ENCODE measurements at places on chromosomes 7 and 10. TPM values are rescaled to one million over a fixed set of nuclear protein-coding genes. Genes with fewer than 3 reads are reported as not detected.

Gene CYP2W1
- polyA plus RNA-seq: not detected

Gene LIPJ
- not detected for polyA plus RNA-seq

DNA sequence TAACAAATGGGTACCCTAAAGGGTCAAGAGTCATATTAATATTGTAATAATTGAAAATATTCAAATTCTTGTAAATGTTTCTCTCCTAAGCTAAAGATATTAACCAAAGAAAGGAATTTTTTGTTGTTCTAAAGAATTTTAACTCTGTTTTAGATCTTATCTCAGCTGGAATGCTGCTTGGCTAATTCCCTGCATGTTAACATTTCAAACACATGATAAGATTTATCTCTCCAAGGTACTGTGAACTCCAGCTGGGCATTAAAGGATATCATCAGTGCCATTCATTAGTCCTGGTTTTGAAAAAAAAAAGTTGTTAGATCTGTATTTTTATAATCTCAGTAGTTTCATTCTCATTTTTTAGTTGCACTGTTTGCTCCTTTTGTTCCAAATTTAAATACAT, 76.9 kb downstream of the MAPK8 start:
- no peak for DNase-seq

GRCh38 chr7:102009628-102010027, 192.2 kb downstream of the CUX1 start:
- no peak for DNase-seq
